ENCODE measurements at places on chromosomes 2 and 18. TPM values are rescaled to one million over a fixed set of nuclear protein-coding genes. Genes with fewer than 3 reads are reported as not detected.

AFF3 gene
- total RNA-seq = 0.61 TPM

B3GNT7 gene
- total RNA-seq = 6.1 TPM

ANAPC1 gene
- total RNA-seq = 76.5 TPM

SIX3 gene
- 1.2 TPM for total RNA-seq
